Femur (tissue), 1 donor: ENCODE measurements at places on chromosomes 13 and 19.

- DNase-seq, result no peak
Measured at GRCh38 chr13:67791047-67791446, 560.9 kb upstream of the PCDH9 start.

DNA sequence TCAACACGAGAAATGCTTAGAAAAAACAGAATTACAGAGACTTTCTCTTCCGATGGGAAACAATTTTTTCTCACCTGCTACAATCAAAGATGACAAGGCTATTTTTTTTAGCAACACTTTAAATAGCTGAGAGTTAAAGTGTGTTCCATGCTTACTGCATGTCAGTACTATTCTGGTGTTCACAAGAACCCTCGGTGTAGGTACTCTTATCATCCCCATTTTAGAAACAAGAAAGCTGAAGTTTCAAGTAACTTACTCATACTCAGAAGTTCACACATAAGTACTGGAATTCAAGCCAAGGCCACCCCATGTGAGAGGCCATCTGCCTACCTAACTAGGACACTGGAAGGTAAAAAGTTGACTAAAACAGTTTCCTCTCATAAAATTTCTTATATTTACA is 9.0 kb upstream of the TNFRSF19 start:
- no peak for DNase-seq

GRCh38 chr13:44976949-44977583 is 12.2 kb downstream of the NUFIP1 start:
- no peak for DNase-seq

- DNase-seq, result no peak
Measured at GRCh38 chr13:91389186-91389585, 9.2 kb upstream of the GPC5 start.

- DNase-seq, result no peak
Measured at GRCh38 chr13:47426126-47426849, 529.4 kb upstream of the HTR2A start.
